ENCODE measurements at places on chromosomes 2 and 18.
A peak's percentile ranks its signal among the peaks of the same experiment; 100 is the strongest.

DNA sequence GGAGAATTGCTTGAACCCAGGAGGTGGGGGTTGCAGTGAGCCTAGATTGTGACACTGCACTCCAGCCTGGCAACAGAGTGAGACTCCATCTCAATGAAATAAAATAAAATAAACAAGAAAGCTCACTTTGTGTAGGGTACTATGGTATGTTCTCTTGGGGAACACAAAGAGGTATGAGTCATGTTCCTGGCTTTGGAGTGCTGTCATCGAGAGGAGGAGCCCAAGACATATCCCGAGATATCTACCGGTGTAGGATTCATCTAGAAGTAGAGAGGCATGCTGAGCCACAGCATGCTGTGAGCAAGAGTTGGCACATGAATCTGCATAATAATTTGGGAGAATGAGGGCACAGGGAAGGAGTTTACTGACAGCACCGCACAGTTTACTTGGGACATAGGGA is 244.9 kb upstream of the EPHA4 start:
- DNase-seq, result no peak

- DNase-seq, result no peak
Observed at GRCh38 chr2:96623116-96623515, 15.0 kb downstream of the KANSL3 start.

DNA sequence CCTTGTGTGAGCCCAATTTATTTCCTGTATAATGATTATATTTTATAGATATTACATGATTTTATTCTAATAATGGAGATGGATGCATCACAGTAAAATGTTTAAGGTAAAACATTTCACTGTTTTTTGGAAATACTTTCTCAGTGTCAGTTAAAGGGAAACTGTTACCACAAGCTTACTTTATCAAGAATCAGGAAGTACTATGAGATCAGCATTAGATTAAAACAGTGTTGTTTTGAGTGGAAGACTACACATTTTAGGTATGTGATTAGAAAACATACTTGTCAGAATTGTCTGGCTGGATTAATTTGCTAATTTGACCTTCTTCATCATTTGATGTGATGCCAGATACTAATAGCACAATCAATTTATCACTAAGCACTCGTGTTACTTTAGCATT is at the start of gene HRH4:
TSS of gene HRH4 (plus strand) at position 250 of the 400 bp plus-strand sequence. CDS start at position 342, 92 bp downstream.
- no peak for DNase-seq

DNA sequence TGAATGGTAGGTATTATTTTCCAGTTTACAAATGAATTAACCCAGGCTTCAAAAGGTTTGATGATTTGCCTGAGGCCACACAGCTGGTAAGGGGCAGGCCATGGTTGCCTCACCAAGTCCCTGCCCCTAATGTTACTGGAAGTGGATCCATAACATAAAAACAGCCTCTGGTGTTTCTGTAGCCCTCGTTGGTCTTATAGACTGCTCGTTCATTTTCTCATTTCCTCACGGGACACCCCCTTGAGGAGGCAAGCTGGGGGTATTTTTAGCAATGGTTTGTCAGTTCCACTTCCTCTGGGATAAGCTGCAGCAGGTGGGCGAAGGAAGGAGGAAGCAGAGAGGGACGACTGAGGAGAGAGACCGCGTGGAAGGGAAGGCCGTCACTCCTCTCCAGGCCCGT is 32.9 kb upstream of the NDUFV2 start:
- no peak for DNase-seq

DNA sequence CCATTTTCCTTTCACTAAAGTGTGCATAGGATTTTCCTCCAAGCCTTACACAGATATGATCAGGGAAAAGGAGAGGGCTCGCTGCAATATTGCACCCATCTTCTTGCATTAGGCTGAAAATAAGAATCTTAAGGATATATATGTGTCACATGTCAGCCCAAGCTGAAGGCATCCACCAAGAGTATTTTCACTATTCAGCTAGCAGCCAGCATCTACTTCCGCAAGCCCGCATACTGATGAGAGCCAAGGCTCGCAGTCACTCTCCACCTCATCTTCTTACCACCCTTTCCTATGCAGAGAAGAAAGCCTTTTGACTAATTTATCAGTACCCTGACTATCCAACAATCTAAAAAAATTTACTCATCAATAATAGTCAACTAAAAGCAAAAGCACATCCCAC is 6.1 kb downstream of the TMEM163 start:
- no peak for DNase-seq

GRCh38 chr2:72116081-72116533 is 31.6 kb downstream of the CYP26B1 start:
- DNase-seq, result no peak

- DNase-seq, result no peak
Observed at GRCh38 chr18:55264108-55264507, 304.8 kb upstream of the CCDC68 start.

- no peak for DNase-seq
Observed at GRCh38 chr2:132439703-132440398, 23.2 kb downstream of the GPR39 start.

DNA sequence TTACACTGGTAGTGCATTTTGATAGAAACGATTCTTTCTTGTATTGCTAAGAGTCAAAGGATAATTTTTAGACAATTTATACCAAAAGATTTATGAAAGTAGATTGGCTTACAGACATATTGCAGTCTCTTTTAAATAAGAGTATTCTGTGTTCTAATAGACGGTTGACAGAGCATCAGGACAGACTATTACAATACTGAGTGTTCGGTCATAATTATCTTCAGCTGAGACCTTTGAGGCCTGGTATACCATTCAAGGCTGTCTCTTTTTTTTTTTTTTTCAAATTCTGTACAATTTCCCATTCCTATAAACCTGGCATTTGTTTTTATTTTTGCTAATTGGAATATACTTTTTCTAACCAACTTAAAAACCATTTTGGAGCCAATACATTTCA is 140.6 kb upstream of the NOSTRIN start:
- no peak for DNase-seq

DNA sequence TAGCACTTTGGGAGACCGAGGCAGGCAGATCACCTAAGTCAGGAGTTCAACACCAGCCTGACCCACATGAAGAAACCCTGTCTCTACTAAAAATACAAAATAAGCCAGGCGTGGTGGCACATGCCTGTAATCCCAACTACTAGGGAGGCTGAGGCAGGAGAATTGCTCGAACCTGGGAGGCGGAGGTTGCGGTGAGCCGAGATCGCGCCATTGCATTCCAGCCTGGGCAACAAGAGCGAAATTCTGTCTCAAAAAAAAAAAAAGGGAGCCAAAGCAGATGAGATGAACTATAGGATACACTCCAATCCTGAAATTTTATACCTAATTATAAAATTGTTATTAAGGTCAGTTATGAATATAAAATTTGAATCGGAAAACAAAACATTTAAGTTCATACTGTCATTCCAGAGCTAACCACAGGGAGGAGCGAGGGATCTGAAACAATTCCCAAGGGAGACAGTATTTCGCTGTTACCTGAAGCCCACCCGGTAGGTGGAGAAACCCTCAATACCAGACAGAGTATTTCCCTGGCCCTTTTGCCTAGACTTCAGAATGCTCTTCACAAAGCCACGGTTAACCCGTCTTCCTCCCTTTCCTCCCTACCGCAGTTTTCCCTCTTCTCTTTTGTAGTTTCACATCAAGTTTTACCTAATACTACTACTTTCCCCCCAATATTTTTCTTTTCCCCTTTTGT is 1.4 kb downstream of the PPM1G start:
- no peak for DNase-seq

- DNase-seq, result no peak
Observed at GRCh38 chr2:123163398-123163797, 861.7 kb upstream of the CNTNAP5 start.

DNA sequence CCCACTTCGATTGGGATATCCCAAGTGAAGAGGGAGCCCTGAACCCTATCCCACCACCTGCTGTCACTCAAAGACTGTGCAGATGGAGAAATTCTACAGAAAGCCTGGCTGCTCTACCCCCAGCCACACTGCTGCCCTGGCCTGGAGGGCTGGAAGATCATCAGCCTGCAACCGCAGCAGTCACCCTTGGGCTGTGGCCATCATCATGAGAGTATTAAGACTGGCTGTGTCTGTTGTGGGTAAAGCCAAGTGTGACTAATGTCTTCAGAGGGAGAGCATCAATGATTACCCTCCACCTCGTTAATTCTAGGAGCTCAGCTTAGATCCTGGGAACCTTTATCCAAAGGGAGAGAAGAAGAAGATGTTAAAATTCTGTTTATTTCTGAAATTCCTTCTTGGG is 221.5 kb downstream of the TFCP2L1 start:
- DNase-seq, result no peak

- no peak for DNase-seq
Observed at GRCh38 chr2:148599109-148599991, 45.2 kb upstream of the EPC2 start.

GRCh38 chr2:96554293-96555145 is 18.0 kb downstream of the ARID5A start:
- DNase-seq, result peak; percentile 58

DNA sequence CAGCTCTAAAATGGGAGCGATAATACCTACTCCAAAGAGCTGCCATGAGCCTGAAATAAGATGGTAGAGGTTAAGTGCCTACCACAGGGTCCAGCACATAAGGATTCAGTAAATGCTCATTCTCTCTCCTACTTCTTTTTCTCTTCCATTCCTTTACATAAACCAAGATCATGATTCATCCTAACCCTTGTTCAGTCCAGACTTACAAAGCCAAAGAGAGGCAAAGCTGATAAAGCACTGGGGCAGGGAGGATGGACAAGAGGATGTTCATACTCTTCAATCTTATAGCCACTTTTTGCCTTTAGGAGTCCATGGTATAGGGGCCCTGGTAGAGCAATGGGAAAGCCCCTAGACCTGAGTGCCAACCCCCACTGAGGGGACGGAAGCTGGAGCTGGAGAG is 75.6 kb upstream of the PKDCC start:
- no peak for DNase-seq

DNA sequence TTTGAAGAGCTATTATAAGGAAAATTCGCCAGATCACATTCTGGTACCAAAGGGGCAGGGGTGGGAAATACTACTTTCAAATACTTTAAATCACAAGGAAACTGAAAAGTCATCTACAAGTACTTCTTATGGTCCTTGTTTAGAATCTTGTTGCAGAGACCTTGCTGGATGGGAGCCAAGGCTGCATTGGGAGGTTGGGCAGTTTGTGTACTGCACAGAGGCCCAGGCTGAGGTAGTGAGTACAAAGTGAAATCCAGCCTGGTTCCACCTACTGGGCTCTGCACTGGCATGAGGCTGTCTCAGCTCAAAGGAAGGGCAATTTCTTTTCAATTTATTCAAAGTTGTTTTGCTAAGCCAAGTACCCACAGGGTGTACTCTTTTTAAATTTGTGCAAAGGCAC is 140.3 kb upstream of the DLX2 start:
- no peak for DNase-seq

DNA sequence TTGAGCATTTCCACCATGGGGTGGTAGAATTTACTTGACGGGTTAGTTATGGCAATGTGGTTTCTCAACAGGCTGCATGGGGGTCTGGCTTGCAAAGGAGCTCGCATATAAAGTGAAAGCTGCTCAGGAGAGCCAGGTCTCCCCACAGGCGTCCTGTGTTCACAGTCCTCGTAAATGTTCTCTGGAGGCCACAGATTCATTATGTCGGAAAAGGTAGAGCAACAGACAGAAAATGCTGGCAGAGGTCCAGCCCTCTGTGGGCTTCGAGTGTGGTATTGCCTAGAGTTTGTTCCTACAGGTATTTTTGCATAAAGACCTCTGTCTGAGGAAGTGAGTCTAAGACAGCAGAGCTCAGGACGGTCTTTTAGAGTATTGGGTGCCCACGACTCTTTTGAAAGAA is 96.4 kb downstream of the CDCA7 start:
- DNase-seq, result peak; percentile 4

GRCh38 chr18:78768656-78769501 is 210.7 kb upstream of the SALL3 start:
- DNase-seq, result no peak

DNA sequence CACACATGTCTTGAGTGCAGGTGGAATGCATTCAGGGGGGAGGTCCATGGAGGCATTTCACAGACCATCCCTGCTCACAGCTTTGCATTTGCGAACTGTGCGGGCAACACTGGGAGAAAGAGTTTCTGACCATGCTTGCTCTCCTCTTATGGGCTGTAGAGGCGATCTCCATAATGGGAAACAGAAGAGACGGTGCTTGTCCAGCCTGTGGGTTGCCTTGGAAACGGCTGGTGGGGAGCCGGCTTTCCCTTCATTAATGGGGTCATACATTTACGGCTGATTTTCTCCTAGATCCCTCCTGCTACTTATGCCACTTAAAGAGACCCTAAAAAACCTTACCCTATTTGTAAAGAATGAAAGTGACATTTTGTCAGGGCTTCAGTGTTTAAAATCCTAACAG is 147.4 kb downstream of the SOX11 start:
- DNase-seq, result no peak

GRCh38 chr2:80293039-80293438 is 11.5 kb downstream of the LRRTM1 start:
- DNase-seq, result no peak

DNA sequence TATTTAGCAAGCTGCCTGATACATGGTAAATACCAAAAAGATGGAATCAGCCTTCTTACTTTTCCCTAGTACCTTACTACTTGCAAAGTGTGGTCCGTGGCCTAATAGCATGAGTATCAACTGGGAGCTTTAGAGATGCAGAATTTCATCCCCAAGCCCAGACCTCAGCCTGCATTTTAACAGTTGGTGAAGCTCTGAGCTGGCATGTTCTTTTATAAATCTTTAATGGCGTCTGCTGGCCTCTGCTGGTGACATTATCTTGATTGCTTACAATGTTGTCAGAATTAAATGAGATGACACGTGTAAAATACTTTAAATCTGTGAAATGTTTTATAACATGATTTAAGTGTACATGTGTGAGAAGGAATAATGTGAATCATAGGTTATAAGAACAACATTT is 115.1 kb upstream of the NOSTRIN start:
- DNase-seq, result no peak

- DNase-seq, result no peak
Observed at GRCh38 chr2:46985512-46985911, 69.9 kb upstream of the MCFD2 start.

- no peak for DNase-seq
Observed at GRCh38 chr18:3885209-3885792, 435.3 kb downstream of the TGIF1 start.

DNA sequence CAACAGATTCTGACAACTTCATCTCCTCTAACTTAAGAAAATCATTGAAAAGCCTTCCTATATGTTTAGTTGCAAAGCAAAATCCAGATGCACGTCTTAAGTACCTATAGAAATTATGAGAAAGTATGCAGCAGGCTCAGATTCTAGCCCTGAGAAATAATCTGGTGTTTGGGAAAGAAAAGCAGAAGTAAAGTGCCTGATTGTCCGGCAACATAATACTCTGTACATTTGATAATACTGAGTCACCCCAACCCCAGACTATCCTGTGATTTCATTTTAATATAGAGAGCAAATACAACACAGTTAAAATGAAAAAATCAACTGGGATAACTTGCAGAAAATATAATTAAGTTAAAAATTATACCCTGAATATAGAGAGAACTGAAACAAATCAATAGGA is 13.5 kb downstream of the RFX8 start:
- no peak for DNase-seq
